Stimulated activated CD8-positive, alpha-beta memory T cell treated with anti-CD3 and anti-CD28 coated beads, Interleukin-2, amount 100 ng/mL, for 48 hours (primary cell): ENCODE measurements at places on chromosomes 12 and 14.

GRCh38 chr14:102219316-102219715, 79.6 kb downstream of the WDR20 start:
- no peak for DNase-seq

DNA sequence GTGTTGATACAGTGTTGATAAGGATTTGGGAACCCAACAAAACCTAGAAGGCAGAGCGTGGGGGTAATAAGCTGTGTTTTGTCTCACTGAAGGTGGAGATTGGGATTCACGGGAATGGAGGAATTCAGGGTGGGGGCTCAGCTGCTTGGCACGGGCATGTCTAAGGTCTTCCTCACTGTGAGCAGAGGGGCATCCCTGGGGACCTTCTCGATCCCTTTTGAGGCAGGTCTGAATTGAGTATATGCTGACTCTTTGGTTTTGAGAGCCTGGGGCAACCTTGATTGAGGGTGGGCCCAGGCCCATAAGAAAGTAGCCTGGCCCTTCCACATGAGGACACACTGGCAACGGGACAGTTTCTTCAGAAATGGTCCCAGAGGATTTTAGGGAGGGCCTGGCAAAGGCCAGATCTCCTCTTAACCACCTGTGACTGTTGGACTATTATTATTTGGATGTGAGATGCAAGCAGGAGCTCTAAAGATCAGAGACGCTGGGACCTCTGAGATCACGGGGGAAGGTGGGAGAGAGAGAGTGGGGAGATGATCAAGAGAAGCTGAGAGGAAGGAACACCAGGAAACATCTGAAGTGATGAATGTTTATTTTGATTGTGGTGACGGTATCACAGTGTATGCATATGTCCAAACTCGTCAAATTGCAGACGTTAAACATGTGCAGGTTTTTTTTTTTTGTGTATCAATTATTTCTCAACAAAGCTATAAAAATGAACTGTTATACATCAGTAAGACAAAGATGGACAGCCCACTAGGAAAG, 48.4 kb downstream of the SMIM41 start:
- no peak for DNase-seq

GRCh38 chr12:13566292-13566691, 369.8 kb downstream of the EMP1 start:
- DNase-seq: no peak

- no peak for DNase-seq
Measured at GRCh38 chr12:92259291-92259690, 113.6 kb upstream of the BTG1 start.

- peak; percentile 26 for DNase-seq
Measured at GRCh38 chr14:63853831-63854293, 1.1 kb downstream of the SYNE2 start.

GRCh38 chr12:51994539-51994820, 12.3 kb upstream of the TAMALIN start:
- DNase-seq: no peak

DNA sequence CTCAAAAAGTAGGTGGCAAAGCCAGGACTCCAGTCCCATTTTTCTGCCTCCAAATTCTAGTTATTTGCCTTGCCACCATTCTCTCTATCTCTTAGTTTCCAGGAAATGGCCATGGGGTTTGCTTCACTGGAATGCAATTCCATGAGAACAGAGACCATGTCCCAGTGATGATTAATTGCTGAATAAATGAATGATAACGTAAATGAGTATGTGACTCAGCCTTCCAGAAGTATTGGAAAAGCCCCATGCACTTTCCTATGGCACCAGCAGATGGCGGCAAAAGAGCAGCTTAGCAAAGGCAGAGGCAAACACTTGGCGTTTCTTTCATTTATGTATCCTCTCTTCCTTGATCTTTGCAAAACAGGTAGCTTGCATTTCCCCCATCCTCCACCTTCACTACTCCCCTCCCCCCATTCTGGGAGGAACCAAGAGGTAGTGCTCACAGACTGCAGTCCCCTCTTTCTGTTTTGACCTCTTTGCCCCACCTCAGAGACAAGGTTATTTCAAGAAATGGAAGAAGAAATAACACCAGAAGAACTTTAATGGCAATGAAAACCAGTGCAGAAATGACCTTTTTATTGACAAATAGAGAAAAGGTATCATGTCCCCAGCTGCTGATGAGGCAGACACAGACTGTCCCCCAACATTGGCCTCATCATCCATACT, 21.3 kb downstream of the TBX3 start:
- peak; percentile 57 for DNase-seq

GRCh38 chr12:2302711-2303580, 250.2 kb downstream of the CACNA1C start:
- no peak for DNase-seq

DNA sequence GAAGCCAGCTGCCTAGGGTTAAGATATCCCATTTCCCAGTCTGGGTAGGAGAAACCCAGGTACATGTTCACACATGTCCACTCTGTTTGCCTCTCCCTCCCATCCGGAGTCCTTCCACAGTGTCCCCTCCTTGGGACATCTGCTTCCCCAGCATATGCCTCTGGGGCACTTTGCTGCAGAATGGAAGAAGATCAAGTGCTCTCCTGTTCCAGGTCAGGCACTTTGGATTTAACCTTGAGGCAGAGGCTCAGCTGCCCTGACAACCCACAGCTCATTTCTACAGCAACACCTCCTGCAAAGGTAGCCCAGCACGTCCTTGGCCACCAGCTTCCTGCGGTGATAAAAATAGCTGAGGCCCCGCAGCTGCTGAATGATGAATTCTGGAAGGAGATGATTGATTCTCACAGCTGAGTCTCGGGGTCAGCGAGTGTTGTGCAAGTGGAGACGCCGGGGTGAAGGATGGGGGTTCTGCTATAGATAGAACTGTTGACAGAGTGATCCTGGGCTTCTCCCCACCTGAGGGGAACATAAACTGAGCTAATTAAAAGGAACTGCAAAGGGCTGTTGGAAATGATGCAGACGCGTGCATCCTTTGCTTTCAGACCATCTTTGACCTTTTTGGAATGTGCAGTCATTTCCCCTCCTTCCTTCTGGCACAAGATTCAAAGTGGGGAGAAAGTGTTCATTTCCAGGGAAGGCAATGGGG, 145.0 kb downstream of the SLC38A6 start:
- no peak for DNase-seq

DNA sequence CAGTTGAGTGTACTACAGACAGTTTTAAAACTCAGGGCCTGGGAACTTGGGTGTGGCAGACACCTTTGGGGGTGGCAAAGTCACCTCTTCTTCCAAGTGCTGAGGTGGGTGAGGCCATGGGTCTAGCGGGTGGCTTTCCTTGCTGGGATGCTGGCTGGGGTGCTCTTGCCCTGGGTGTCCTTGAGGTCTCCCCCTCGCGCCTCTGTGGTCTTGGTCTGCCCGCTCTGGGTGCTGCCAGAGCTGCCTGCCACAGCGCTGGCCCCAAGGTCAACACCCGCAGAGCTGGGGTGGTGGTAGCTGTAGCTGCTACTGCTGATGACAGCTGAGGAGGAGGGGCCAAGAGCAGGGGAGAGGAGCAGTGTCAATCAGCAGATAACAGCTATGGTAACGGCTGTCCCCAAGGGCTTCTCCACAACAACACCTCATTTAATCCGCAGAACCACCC, 6.8 kb downstream of the KRT74 start:
- peak; percentile 1 for DNase-seq

GRCh38 chr14:75542588-75543091, 20.4 kb downstream of the BATF start:
- peak; percentile 79 for DNase-seq

DNA sequence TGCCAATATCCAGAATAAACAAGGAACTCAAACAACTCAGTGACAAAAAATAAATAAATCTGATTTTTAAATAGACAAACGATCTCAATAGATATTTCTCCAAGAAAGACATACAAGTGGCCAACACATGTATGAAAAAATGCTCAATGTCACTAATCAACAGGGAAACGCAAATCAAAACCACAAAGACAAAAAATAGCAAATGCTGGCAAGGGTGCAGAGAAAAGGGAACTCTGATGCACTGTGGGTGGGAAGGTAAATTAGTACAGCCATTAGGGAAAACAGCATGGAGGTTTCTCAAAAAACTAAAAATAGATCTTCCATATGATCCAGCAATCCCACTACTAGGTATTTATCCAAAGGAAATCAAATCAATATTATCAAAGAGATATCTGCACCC, 3.5 kb upstream of the EIF5 start:
- DNase-seq: no peak

GRCh38 chr12:120689397-120690082, 2.6 kb downstream of the MLEC start:
- DNase-seq: no peak

DNA sequence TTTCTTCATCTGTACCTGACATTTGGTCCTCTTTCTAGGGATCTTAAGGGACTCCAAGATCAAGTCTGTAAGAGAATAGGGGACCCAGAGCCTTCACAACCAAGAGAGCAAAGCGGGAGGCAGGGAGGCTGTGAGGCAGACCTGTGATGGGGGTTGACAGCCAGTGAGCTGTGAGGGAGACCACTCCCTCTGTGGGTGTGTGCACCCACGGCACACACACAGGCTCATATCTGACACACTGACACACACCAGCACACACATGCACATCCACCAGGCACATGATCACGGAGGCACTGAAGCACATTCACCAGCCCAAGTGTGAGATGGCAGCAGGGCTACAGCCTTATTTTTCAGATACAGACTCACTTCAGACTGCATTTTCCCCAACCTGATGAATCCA, 55.2 kb downstream of the SPTB start:
- no peak for DNase-seq

GRCh38 chr12:78641837-78642423, 222.6 kb upstream of the SYT1 start:
- no peak for DNase-seq

- DNase-seq: no peak
Measured at GRCh38 chr12:31246470-31246850, 79.5 kb downstream of the SINHCAF start.

DNA sequence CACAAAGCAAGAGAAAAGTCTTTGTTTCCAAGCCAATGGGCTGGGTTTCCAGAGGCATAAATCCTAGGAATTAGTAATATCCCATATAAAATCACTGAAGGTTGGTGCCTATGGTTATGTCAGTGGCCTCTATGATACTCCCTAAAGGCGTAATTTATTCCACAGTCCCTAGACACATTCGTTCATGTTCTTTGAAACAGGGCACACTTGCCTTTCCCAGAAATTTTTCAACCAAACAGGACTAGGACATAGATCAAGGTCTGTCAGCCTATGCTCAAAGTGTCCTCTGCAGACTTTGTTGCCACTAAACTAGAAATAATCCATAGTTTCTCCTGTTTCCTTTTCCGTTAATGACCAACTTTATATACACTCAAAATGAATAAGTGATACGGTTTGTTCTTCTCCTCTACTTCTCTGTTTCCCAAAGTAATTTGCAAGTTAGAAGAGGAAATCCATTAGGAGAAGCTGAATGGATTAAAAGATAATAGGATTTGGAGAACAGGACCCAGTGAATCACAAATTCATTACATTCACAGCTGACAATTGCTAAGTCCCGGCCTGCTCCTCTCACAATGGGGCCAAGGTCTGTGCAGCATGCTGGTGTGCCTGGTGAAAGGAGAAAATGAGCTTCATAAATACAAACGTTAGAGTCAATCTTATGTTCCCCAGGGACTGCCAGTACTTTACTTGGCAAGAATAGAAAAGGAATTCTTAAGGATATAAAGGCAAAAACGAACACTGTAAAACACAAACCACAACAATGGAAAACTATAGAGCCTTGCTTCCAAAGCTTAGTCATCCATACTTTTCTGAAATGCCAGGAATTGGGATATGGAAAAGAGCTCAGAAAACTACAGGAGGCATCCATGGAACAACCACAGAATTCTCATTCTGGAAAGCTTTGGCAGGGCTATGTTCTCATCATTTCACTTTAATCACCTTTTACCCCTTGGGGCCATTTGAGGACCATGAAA, 966.2 kb downstream of the NRXN3 start:
- no peak for DNase-seq

DNA sequence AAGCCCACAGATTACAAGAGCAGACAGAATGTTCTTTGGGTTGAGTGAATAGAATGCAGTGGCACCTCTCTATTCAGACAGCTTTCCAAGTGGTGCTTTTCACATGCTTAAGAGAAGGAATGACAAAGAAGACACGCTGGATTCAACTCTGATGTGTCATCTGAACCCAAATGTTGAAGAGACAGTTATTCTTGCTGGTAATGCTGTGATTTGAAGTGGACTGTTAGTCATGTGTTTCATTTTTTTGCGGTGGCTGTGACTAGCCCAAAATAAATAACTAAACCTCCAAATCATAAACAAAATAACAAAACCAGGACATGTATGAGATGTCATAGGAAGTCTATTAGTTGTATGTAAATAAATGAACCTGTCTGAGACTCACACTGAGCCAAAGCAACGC, 391.8 kb upstream of the PRICKLE1 start:
- DNase-seq: no peak

- DNase-seq: no peak
Measured at GRCh38 chr12:12890543-12891079, 751 bp upstream of the GPRC5A start.

- no peak for DNase-seq
Measured at GRCh38 chr12:95224202-95225170, 6.9 kb downstream of the VEZT start.

GRCh38 chr14:75822522-75823141, 159.2 kb downstream of the TGFB3 start:
- no peak for DNase-seq

DNA sequence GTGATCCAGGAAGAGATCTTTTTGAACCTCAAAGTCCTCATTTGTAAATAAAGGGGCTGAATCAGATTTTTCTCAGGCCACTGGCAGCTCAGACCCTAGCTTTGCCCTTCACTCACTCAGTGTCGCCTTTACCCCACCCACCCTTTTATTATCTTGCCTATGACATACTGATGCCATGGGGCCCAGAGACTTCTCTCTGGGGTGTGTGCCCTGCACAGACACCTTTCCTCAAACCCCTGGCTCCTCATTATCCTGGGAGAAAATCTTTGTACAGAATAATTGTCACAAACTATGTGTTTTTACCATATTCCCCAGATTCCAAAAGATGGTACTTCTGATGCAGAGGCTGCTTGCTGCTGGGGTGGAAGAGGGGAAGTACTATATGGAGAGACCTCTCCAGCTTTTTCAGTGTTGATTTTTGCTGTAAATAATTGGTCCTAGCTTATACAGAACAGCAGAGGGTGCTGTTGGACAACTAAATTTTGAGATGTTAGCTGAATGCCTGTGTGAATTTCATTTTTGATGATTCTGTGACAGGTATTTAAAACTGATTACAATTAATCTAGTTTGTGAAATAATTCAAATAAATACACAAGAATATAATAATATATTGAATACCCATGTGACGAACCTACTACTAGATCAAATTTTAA, 53.9 kb upstream of the DCD start:
- no peak for DNase-seq

DNA sequence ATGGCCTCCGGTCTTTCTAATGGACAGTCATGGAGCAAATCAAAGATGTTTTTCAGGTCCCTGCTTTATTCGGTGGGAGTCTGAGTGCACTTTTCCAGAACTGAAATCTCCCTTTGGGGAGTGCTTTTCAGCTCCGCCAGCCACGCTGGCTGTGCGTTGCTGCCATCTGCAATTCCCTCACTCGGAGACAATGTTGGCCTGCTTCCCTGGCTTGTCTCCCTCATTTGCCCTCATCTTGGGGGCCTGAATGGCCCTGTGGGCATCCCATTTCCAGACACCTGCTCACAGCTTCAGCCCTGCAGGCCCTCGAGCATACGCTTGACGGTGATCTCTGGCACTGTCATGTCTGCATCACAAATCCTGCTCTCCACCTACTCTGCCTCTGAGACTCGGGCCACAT, 103.8 kb downstream of the CCDC92 start:
- no peak for DNase-seq

- no peak for DNase-seq
Measured at GRCh38 chr14:99524804-99525698, 43.8 kb downstream of the CCNK start.

GRCh38 chr12:6092784-6093722, 31.4 kb downstream of the VWF start:
- DNase-seq: no peak
